ENCODE measurements at places on chromosomes 6 and 20.

- no peak for DNase-seq
These were observed 121.4 kb downstream of the TBXT start for GRCh38 chr6:166046226-166046625.

DNA sequence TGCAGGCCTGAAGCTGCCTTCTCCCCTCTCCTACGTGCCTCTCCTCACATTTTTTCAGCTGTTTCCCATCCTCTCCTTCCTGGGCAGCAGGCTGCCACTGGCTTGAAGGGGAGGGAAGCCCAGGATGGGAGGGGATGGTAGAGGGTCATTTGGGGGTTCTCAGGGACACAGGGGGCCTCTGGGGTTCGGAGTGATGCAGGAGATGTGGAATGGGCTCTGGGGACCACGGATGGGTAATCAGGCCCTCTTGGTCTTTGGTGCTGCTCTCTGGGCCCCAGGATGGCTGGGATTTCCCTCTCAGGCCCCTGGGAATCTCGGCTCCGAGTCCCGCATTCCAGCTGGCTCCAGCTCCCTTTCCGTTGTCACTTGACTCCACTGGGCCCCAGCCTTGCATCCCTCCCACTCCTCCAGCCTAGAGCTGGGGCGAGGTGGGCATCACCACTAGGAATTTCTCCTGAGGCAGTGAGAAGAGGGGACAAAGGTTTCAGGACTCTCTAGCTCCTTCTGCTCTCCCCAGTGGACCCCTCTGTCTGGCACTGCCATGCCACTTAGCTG is 2.0 kb upstream of the DDR1 start:
- no peak for DNase-seq

DNA sequence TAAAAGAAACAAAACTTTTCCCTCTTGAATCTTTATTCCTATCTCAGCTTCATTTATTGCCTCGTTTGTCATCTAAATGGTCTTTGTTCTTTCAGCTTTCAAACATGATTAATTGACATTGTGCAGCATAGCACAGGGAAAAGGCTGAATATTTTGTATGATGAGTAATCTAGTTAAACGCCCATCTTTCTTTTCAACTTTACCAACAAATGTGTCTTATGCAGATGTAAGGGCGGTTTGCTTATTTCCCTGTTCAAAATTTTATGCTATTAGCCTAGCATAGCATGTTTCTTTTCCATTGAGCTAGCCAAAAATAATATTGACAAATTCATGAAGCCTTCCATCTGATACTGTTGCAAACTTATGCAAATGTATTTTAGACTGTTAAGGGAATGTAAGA is 176.4 kb upstream of the AKAP12 start:
- no peak for DNase-seq

- DNase-seq, result no peak
These were observed 16.2 kb upstream of the RNF39 start for GRCh38 chr6:30091577-30092381.

DNA sequence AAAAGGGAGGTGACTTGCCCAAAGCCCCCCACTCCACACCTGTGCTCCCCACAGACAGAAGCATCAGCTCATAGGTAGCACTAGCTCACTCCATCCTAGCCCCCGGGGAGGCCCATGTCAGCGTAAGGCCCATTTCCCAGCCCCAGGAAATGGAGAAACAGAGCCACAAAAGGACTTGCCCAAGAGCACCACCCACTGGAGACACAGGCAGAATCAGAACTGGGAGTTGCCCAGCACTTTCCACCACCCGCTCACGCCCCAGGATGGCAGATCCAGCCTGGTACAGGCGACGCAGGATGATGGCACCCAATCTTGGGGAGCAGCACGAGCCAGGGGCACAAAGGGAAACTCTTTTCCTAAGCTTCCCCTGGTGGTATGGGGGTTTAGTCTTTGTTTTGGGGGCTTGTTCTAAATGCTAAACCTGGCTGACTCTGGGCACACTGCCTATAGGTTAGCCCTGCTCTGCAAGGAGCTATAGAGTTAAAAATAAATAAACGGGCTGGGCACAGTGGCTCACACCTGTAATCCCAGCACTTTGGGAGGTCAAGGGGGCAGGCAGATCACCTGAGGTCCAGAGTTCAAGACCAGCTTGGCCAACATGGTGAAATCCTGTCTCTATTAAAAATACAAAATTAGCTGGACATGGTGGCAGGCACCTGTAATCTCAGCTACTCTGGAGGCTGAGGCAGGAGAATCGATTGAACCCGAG is 11.8 kb downstream of the C20orf203 start:
- DNase-seq, result no peak

GRCh38 chr6:24910961-24911725 is 24.6 kb downstream of the RIPOR2 start:
- DNase-seq, result no peak

GRCh38 chr6:122669868-122670267 is 59.7 kb downstream of the PKIB start:
- no peak for DNase-seq

- DNase-seq, result no peak
These were observed 111.2 kb upstream of the PTPN1 start for GRCh38 chr20:50398821-50399554.

GRCh38 chr6:14312587-14312986 is 195.0 kb downstream of the CD83 start:
- no peak for DNase-seq

- no peak for DNase-seq
These were observed 37.1 kb upstream of the DUSP22 start for GRCh38 chr6:255041-255750.

DNA sequence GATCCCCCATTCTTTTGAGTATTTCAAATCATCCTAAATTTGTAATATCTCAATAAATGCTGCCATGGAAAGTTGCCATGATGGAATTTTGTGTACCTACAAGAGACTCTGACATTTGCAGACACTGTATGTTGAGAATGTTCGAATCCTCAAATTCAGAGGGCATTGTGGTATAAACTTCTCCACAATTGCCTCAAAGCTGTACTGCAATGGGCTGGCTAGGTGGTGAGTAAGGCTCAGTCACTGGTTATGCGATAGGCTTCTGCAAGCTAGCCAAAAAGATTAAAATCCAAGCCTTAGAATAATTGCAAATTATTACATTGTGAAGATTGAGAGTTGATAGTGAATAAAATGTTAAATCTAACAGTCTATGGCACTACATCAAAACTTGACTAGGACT is 130.2 kb upstream of the CEP162 start:
- DNase-seq, result no peak

DNA sequence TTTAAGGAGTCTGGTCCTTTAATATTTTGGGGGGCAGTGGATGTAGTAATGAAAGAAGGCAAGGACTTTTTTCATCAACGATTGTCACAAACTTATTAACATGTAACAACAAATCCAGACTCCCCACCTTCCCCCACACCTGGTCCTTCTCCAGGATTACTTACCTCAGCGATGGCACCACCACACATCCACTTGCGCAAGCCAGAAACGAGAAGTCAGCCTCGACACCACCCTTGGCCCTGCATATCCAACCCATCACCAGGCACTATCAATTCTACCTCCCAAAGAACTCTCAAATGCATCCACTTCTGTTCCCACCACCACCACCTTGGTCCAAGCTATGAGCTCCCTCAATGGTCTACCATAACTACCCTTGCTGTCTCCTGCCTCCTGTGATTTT is 6.6 kb downstream of the EZR start:
- no peak for DNase-seq

- DNase-seq, result no peak
These were observed 195.7 kb downstream of the FARS2 start for GRCh38 chr6:5457041-5457440.

- DNase-seq, result no peak
These were observed 337 bp downstream of the ESF1 start for GRCh38 chr20:13784271-13784892.

- DNase-seq, result no peak
These were observed 194.0 kb downstream of the EYA4 start for GRCh38 chr6:133435065-133435728.

DNA sequence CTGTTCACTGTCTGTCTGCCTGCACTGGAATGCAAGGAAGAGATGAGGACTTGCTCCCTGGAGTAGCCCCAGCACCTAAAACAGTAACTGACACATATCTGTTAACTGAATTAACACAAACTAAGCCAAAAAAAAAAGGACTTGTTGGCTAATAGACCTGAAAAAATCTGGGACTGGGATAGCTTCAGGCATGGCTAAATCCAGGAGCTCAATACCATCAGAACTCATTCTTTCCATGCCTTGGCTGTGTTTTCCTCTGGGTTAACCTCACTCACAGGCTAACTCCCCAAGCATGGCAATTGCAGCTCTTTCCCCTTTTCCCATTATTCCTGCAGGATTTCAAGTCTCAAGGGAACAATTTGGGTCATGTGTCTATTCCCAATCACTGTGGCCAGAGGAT is 21.6 kb upstream of the ARFGEF2 start:
- no peak for DNase-seq

DNA sequence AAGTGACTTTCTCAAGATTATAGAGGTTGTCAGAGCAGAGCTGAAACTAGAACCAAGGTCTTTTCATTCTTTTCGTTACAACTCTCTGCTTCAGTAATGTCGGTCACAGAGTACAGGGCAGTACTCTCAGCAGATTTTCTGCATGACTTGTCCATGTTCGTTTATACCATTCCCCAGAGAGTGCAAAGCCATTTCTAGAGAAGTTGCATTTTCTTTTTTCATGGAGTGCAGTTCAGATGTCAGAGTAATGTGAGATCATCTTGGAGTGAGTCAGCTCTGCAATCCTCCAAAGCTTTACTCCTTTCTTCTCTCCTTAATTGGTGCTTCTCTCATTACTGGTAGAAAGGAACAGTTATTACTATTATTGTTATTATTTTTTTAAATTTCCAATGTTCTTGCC is 115.6 kb upstream of the B3GAT2 start:
- no peak for DNase-seq

DNA sequence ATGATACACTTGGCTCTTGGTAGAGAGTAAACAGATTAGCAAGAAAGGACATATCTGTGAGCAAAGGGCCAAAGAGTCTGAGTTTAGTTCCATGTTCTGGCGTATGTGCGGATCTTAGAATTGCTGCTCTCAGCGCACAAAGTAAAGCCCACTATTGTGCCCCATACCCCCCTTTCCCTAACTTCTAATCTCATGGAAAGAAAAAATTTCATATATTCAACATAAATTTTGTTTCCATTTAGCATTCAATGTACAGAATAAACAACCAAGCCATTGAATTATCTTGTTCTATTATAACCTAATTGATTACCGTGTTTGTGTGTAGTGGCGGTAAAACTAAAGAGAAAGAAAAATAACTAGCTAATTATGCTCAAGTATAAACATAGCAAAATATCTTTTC is 30.5 kb downstream of the FILIP1 start:
- DNase-seq, result no peak

Data from NCI-H1436 treated with DMSO at 0.1 percent for 48 hours (cell line).